ENCODE measurements at places on chromosomes 13 and 19. TPM values are rescaled to one million over a fixed set of nuclear protein-coding genes. Genes with fewer than 3 reads are reported as not detected.

The SMIM24 gene
- total RNA-seq = not detected

The CELF5 gene
- not detected for total RNA-seq

The RNASEH2B gene
- 29.4 TPM for total RNA-seq

The ZNF491 gene
- 5.3 TPM for total RNA-seq

The PLVAP gene
- total RNA-seq = not detected

The TTC9B gene
- total RNA-seq = not detected

The SLC17A7 gene
- total RNA-seq = not detected
